ENCODE measurements at places on chromosomes 13 and 19.

GRCh38 chr13:51625555-51626345 is 41.5 kb downstream of the WDFY2 start:
- no peak for DNase-seq

DNA sequence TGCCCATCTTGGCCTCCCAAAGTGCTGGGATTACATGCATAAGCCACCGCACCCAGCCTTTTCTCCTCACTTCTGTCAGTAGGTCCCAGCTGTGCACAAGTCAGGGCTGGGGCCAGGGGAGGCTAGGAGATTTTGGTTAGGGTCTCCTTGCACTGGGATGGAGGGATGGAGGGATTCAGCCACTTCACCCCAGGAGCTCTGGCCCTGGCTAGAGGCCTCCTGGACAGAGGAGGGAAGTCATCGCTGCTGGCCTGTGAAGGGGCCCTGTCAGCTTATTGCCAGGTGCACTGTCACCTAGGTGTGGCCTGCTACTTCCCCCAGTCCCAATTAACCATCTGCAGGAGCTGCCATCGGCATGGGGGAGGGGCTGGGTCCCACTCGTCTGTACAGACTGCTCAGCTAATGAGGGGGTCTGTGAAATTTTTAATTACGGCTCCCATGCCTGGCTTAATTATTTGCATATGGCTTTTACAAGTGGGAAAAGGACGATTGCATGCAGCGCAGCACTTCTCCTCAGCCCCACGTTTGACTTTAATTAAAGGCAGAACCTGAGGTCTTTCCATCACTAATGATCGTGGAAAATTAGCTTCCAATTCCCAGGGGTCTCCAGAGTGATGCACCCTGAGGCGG is 52.4 kb downstream of the CHST8 start:
- DNase-seq, result no peak

GRCh38 chr13:37074703-37075102 is 15.2 kb upstream of the SUPT20H start:
- DNase-seq, result peak; percentile 50

DNA sequence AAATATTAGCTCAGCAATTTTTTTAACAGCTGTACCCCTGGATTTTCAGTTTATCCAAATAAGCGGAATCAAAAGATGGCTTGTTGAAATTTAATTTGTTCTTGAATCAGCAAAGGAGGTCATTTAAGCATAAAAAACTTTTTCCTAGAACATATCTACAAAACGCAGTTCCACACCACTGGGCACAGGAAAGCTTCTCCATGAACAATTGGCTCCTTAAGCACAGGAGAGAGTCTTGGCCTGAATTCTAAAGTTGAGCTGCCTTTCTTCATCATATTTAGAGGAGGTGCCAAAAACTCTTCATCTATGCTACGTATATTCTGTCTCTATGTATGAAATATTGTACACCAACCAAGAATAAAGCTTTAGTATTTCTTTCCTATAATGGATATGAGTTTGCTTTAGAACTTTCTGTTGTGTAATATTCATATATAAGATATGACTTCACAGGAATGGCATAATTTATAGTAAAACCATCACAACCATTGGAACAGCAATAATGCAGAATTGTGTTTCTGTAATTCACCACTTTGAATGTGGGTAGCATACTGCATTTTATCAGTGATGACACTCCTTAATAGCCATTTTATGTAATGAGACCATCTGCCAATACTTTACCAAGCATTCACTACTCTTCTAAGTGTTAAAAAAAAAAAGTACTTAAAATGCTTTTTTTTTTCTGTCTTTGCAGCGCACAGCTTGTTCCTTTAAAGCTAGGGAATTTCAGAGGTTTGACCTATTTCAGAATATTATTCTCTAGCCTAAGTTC is 263.7 kb downstream of the SLITRK6 start:
- DNase-seq, result no peak

GRCh38 chr19:18183529-18183928 is 9.5 kb upstream of the MPV17L2 start:
- DNase-seq, result no peak

DNA sequence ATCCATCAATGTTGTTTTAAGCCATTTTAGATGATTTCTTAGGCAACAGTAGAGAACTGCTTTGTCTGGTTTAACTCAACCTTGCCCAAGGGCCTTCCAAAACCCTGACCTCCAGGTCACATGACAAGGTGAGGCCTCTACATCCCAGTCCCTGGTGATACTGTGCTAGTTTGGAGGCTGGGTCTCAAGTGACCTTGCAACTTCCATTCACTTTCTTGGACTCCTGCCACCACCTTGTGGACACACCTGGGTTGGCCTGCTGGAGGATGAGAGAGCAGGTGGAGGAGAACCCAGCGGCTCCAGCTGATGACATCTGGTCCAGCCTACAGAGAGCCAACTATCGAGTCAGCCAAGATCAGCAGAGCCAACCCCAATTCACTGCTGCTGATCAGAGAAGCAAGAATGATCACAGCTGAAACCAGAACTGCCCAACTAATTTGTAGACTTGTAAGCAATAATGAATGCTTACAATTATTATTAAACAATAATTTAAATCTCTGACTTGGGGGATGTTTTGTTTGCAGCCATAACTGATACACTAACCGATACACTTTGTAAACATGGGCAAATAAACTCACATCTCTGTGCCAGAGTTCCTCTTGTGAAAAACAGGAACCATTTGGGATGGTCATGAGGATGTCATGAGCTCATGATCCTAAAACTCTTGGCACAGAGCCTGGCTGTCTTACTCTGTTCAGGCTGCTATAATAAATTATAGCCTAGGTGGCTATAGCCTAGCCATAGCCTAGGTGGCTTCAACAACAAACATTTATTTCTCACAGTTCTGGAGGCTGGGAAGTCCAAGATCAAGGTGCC is 11.5 kb downstream of the FAM187B start:
- no peak for DNase-seq
